ENCODE measurements at places on chromosomes 11 and 22.

DNA sequence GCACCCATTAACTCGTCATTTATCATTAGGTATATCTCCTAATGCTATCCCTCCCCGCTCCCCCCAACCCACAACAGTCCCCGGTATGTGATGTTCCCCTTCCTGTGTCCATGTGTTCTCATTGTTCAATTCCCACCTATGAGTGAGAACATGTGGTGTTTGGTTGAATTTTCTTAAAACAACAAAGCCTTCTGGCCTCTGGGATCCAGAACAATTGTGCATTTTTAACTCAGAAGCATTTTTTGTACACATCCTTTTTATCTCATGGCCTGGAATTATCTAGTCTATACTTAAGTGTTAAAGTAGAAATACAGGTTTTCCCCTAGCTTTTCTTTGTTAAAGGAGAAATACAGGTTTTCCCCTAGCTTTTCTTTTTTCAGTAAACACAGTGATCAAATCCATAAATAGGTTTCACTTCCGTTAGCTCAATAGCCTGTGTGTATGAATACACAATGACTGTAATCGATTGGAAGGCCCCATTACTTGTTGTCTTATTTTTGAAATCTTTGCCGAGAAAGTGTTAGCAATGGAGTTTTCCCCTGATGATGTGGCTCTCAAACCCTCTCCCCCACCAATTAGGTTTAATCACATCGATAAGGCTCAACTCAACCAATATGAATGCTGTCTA lies 125.6 kb upstream of the PITPNB start:
- no peak for DNase-seq

GRCh38 chr11:35852056-35852455 lies 91.8 kb upstream of the LDLRAD3 start:
- DNase-seq, result no peak

DNA sequence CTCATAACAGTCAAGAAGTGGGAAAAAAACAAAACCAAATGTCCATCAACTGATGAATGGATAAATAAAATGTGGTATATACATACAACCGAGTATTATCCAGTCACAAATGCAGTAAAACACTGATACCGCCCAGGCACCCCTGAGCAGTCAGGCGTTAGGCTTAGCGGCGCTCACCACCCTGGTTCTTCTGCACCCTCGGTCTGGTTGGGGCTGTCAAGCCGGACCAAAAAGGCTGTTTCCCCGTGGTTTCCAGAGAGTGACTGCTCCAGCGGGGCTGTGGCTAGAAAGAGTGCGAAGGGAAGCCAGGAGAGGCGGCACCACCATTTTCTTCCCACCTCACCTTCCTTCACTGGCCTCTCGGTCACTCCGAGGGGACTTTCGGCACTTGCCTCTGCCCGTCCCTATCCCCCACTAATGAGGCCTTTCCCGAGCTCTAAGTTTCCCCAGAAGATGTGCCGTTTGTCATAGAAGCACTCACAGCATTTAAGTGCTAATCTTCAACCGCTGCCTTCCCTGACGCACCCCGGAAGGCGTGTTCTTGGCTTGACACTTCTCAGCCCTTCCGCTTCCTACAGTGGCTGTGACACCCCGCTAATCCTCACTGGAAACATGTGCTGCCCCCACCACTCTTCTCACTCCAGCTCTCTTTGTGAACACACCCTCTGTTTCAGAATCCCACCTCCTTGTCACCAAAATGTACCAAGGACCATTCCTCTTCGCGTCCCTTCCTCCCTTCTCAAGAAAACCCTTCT lies 42.4 kb downstream of the FCHSD2 start:
- no peak for DNase-seq

DNA sequence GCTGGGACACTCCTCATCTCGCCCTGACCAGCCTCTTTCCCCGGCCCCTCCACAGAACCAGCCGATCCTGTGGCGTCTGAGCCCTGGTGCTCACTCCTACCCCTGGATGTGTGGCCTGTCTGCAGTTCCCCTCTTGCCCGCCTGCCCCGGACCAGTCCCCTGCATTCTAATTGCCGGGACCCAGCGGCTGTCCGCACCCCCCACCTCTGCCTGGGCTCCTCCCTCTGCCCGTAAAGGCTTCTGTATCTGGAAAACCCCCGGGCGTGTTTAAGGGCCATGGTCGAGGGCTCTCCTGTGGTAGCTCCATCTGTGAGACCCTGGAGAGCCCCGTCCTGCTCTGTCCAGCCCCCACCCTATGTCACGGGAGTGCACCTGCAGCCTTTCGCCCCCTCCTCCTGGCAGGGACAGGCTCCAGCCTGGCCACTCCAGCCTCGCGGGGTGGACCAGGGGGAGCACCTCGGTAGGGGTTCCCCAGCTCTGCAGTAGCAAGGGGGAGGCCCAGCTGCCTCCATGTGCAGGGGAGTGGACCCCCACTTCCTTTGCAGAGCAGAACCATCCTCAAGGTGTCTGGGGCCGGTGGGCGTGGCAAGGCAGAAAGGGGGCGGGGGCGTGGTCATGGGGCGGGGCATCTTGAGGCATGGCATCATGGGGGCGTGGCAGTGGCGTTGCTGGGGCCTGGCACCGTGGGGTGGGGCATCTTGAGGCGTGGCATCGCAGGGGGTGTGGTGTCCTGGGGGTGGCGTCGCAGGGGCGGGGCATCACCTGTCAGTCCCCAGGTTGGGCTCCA lies 430.4 kb downstream of the TBC1D22A start:
- DNase-seq, result no peak

GRCh38 chr22:38236786-38237185 lies 35.0 kb downstream of the MAFF start:
- DNase-seq, result peak; percentile 33

DNA sequence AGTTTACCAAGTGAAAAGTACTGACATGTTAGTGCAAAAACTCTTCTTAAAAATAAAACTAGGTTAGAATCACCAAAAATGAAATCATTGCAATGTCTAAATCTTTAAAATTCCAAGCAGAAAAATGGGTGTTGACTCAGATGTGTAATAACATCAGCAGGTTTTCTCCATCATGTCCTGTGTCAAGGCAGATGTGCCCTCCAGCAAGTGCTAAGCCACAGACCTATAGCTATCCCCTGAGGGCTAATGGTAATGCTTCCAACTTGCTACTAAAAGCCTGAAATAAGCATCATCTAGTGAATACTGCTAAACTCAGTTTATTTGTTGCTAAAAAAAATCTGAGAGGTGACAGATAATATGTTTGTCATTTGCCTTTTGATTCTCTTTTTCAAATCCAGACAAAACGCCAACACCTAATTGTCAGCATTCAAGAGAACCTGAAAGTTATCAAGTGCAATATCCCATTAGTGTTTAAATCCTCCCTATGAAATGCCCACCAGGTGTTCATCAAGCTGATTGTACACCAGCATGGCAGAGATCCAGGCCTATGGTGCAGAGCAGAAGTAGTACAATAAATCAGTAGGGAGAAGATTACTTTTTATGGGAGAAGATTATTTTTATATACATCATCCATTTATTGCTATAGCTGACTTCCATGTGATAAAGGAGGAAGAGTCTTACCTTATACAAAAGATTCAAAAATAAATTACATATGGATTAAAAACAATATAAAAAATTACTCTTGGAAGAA lies 55.1 kb upstream of the SYT9 start:
- no peak for DNase-seq

- DNase-seq, result peak; percentile 72
Observed at GRCh38 chr22:23862103-23862502, 4.4 kb downstream of the SLC2A11 start.

- no peak for DNase-seq
Observed at GRCh38 chr11:119359365-119360214, 13.1 kb upstream of the MFRP start.

GRCh38 chr11:2137202-2138067 lies 1.8 kb downstream of the IGF2 start:
- DNase-seq, result no peak

DNA sequence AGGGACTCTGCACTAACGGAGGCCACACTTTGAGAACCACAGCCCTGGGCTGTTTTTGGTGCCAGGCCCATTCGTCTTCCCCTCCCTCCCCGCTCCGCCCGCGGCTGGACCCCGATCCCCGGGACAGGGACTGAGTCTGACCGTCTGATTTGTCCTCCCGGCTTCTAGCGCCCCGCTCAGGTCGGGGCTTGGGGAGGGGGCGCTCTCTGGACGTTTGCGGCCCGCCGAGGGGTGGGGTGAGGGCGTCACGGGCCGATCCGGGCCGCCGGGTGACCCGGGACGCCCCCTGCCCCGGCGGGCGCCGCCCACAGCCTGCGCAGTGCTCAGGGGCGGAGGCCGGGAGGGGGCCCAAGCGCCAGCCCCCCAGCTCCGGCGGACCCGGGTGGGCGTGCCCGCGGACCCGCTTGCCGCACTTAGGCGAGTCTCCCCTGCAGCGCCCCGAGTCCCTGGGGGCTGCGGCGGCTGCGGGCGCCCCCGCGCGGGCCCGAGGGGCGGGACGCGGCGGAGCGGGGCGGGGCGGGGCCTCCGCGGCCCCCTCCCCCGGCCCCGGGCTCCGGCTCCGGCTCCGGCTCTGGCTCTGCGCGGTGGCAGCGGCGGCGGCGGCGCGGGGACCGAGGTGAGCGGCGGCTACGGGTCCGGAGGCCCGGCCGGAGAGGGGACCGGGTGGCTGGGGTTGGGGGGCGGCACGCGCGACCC lies 33.7 kb upstream of the PRR5 start:
- peak; percentile 59 for DNase-seq

- DNase-seq, result no peak
Observed at GRCh38 chr11:118054712-118055640, 21.9 kb upstream of the TMPRSS4 start.

DNA sequence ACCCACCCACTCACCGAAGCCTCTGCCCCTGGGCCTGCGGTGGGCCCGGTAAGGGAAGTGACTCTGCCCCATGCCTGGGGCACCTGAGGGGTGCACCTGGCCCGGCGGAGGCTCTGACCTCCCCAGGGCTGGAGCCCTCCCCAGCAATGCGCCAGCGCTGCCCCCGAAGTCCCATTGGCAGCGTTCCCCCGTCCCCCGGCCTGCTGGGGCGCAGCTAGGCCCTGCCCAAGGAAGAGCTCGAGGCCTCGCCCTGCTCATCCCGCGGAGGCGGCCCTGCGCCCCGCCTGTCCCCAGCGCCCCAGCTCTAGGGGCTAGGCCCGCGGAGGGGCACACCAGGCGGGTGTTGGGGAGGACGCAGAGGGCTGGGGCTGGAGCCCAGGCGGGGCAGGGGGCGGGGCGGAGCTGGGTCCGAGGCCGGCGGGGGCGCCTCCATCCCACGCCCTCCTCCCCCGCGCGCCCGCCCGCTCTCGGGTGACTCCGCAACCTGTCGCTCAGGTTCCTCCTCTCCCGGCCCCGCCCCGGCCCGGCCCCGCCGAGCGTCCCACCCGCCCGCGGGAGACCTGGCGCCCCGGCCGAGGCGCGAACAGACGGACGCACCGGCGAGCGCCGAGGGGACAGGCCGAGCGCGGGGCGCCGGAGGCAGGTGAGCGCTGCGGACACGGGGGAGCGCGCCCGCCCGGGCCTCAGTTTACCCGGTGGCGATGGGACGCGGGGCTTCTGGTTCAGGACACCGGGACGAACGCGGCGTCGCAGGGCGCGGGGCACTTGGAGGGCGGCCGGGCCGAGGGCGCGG lies at the start of gene EPS8L2:
Gene EPS8L2 (plus strand): TSS at position 586 of the 793 bp plus-strand sequence. CDS start 3,177 bp downstream, outside the sequence.
- DNase-seq, result peak; percentile 84

DNA sequence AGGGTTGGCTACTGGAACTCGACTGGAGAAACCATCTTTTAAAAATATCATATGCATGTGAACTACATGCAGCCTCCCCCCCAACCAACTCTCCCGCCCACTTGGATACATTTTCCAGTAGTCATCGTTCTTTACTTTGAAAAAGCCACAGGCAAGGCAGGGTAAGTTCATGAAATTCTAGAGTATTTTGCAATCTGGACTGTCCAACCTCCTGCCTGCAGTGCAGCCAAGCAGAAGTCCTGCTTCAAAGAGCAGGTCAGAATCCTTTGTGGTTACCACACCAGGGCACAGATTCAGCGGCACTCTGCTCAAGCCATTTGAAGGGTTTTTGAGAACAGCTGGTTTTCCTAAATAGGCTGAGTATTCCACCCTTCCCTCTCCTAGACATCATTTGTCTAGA lies 12.1 kb downstream of the ELF5 start:
- DNase-seq, result no peak

DNA sequence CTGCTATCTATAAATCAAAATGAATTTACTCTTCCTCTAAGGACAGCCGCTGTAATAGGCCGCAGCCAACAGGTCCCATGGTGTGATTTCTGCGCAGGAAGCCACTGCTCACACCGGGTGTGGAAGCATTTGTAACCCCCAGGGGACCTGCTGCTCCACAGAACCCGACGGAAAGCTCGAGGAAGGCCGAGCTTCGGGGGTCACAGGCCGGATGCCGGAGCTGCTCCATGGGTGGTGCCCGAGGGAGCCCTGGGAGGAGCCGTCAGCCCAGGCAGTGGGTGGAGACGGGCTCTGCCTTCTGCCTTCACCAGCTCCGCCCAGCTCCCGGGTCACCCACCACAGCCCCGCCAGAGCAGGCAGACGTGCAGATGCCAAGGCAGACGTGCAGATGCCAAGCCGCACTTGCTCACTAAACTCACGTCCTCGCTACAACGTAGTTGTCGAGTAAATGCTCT lies 63.5 kb downstream of the BRD1 start:
- DNase-seq, result no peak

- no peak for DNase-seq
Observed at GRCh38 chr11:35262056-35262455, 123.1 kb downstream of the CD44 start.

DNA sequence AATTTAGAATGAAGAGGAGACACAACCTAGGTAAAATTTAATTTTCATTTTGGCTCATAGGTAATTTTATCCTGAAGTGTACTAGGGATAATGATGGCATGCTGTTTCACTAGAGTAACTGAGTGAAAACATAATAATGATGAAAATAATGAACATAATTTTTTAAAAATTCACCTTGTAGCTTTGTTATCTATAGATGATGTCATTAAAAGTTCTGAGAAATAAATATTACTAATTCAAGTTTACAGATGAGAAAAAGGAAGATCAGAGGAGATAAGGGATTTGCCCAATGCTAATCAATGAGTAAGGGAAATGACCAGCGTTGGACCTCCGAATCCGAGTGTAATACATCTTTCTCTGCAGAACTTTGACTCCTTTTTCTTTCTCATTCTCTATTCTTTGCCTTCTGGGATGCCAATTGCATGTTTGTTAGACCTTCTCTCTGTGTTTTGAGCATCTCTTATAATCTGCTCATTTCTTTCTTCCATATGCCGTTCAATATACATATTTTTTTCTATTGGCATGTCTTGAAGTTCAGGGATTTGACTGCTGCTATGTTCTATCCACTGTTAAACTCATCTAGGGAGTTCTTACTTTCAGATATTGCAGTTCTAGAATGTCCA lies 186.5 kb downstream of the SNX19 start:
- DNase-seq, result no peak

- DNase-seq, result no peak
Observed at GRCh38 chr11:74721479-74721835, 9.8 kb downstream of the CHRDL2 start.

All from small intestine (tissue), 16 donors.